ENCODE measurements at places on chromosomes 5 and 9. TPM values are rescaled to one million over a fixed set of nuclear protein-coding genes. Genes with fewer than 3 reads are reported as not detected.

The GMCL2 gene
- total RNA-seq: not detected

The SLC38A9 gene
- 29.9 TPM for total RNA-seq

The PRDM9 gene
- not detected for total RNA-seq

The FOXD4 gene
- total RNA-seq: 0.55 TPM

The ARID3C gene
- not detected for total RNA-seq

The CDKN2A gene
- total RNA-seq: 6.7 TPM

The SLC34A3 gene
- total RNA-seq: not detected

The DMGDH gene
- not detected for total RNA-seq

The NTRK2 gene
- 0.10 TPM for total RNA-seq

The BTNL8 gene
- not detected for total RNA-seq

The NSG2 gene
- total RNA-seq: not detected

The ALDH1A1 gene
- not detected for total RNA-seq

The OLFM1 gene
- total RNA-seq: not detected

The KIAA1958 gene
- 7.4 TPM for total RNA-seq

GRCh38 chr5:39543335-39543734 is 118.6 kb upstream of the DAB2 start:
- no peak for DNase-seq

DNA sequence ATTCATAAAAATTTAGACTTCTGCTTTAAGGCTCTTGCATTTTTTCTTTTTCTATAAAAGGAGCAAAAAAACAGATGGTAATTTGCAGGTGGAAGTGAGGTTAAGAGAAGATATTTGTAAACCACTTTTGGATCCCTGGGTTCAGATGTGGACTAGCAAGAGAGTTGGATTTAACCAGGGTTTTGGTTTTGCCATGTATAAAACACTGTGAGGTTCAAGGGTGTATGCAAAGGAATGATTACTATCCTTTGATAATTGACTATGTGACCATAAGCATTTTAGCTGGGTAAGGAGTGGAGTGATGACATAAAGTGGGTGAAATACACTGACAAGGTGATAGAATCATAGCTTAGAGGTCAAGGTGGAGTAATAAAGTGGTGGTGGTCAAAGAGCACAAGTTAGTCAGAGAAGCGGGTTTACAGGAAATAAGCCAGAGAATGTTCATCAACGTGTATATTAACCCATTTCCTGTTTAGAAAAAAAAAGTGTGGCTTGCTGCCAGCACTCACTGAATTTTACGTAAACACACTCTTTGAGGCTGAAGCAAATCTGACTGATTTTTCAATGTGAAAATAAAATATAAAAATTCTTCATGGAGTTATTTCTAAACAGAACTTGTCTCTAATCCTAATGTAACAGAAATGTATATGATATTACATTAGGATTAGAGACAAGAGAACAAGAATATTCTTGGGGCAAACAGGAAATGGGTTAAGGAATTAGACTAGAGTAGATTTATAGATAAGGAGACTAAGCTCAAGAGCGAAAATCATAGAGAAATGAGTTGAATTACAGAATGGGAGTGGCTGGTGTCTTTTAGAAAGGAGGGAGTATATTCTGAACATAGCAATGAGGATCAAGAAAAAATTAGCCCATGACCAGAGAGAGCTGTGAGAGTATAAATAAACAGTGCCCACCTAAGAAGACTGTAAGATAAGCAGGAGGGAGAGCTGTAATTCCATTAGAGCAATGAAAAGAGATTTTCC is 74.5 kb downstream of the CDKN2A start:
- DNase-seq: no peak

DNA sequence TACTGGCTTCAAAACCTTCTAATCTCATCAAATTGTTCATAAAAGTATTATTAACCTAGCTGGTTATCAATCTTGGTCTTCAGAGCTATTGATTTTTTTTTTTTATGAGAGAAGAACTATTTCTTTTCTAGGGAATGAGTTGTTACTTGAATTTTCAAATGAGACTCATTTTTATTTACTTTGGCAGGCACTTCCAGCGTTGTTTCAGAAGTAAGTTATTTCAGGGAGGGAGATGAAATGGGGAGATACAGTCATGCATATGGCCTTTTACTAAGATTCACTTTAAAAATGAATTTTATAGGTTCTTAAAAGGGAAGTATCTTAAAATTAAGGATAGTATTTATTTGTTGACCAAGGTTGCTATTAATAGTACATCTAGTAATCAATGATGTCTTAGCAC is 129.6 kb downstream of the IZUMO3 start:
- DNase-seq: no peak

DNA sequence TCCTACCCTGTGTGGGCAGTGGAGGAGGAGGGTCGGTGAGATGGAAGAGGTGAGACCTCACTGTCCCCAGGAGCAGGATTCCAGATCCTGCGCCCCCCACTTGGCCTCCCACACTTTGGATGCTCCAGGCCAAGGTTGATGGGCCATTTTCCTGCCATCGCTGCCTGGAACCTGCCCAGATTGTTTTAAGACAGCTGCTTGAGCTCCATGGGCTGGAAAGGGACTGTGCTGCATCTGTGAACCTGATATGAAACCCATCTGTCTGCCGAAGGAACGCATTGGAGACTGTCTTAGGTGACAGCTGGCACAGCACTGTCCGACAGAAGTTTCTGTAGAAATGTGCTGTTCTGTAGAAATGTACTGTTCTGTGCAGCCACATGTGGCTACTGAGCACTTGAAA is 72.7 kb upstream of the SLC25A48 start:
- no peak for DNase-seq

DNA sequence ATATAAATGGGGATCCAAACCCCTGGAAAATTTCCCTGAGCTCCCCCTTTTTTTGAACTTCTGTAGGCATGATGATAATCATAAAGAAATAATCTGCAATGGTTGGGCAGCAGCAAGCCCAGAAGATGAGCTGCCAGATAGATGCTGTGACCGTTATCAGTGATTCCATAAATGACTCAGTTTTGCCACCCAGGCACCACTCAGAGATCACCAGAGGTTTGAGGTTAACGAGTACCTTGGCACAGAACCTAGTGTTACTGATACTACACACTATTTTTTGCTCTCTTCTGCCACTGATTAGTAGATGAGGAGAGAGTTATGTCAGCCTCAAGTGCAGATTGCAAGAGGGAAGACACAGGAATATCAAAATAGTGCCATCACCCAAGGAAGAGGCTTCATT is 199.3 kb upstream of the PTGER4 start:
- no peak for DNase-seq

DNA sequence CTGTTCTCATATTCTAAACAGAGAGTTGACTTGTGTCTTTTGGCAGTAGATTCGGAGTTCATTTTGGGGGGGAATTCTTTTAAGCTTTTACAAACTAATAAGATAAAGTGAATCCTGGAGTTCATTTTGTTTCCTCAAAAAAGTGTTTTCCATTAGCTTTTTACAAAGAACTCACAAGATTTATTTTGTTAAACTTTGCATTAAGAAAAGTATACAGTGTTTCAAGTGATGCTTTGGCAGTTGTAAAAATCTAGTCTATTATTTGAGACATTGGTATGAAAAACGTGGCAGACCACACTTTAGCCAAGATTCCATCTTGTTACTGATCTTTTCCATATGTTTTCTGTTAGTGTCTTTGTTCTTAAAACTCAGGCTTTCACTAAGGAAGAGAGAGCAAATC is 1.2 kb upstream of the OMD start:
- DNase-seq: no peak

DNA sequence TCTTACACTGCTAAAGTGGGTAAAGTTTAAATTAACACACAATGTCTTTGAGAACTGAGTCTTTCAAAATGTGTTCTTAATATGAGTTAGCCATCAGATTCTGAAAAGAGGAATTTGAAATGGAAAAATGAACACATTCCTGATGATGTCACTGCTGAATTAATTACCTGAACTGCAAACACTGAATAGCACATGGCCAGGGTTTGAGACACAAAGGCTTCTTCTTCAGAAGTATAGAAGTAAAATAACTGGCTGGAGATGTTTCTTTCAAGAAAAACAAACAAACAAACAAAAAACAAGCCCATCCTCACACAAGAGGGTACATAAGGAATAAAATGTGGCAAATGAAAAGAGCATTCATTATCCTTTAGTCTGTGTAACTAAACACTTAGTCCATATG is 7.1 kb downstream of the GLIS3 start:
- no peak for DNase-seq

- no peak for DNase-seq
These were observed 33.9 kb downstream of the VLDLR start for GRCh38 chr9:2655411-2655901.

DNA sequence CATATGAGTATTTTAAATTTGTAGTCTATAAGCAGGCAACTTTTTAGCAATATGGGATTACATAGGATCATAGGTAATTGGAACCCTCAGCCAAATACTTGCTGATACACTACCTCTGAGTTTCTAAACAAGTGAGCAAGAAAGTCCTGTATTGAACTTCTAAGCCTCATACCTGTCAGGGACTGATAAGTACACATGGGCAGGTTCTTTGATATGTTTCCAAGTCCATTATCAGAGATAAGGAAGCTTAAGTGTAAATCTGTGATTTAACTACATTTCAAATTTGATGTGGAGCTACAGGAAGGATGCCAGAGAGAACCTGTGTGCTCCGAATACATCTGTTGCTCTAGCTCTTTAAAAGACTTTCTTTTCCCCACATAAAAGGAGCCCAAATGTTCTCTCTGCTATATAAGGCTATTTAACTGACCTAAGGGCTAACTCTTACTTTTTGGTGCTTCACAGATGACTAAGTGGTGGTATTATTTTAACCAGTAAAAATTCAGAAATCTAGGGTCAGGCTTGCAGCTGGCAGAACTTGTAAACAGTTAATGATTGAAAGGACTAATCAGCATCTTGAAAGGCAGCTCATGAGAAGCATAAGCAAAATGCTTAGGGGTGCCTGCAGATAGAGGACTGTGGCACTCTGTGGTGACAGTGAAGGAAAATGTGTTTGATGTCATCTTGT is 228.6 kb downstream of the NR3C1 start:
- no peak for DNase-seq

GRCh38 chr5:113249206-113249605 is 185.6 kb downstream of the TSSK1B start:
- no peak for DNase-seq

DNA sequence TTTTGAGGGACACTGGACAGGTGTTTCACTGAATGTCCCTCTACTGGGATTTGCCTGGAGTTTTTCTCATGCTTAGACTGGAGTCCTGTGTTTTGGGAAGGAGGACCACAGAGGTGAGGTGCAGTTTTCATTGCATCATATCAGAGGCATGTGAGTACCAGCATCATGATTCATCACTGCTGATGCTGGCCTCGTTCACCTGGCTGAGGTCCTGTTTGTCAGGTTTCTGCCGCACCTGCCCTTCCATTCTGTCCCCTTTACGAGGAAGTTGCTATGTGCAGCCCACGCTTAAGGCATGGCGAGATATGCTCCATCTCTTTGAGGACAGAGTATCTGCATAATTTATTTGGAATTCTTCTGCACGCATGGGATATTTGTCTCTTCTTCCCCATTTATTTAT is 162.1 kb downstream of the TENT4A start:
- DNase-seq: no peak

DNA sequence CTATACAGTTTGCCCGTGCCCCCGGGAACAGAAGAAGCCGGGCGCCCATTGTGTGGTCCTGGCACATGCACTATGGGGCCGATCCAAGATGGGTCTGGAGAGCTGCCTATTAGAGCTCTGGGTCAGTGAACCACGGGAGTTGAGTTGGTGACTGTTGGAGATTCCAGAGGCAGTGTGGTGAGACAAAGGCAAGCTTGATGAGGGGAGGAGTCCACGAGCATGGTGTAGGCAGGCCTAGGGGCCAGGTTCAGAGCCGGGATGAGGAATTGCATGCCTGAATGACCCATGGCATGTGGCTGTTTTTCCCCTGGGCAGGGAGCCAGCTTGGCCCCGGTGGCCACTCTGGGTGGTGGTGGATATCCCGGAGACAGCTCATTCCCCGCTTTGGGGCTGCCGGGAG is 84.4 kb upstream of the STC2 start:
- no peak for DNase-seq

DNA sequence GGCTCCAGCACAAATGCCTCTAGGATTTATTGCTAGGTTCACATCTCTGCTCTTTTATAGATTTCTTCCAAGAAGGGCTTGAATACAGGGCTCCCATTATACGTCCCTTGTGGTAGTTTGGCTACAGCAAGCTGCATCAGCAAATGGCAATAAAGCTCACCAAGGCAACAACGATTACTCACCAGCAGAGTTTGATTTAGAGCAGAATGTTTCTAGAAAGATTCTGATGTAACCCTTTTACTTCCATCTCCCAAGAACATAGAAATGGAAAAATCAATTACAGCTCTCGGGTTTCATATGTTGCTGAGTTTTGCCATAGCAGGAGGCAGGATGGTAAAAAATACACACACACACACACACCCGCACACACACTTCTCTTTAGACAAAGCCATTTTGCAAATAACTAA is 124.2 kb upstream of the TNPO1 start:
- DNase-seq: no peak

DNA sequence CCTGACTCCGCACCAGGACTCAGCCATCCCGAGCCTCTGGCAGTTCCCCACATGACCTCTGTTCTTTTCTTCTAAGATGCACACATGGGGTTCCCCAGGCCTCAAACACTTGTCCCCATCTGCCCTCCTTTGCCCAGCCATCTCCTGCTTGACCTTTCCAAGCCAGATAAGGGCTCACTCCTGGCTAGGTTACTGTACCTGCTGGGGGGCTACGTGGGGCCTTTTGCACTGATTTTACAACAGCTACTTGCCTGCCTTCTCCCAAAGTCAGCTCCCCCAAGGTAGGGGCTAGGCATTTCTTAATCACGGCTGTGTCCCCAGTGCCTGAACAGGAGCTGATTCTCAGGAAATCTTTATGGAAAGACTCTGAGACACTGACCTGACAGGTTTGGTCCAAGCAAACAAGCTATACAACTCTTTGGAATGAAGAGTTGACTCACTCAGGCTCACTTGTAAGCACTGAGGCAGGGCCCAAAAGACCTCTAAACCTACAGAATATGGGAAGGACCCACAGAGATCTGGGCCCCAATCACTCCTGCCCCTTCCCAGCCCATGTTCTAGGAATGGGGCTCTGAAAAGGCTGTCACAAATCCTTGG is 2.5 kb downstream of the MACROH2A1 start:
- no peak for DNase-seq

GRCh38 chr5:83802686-83803085 is 82.0 kb upstream of the HAPLN1 start:
- no peak for DNase-seq

DNA sequence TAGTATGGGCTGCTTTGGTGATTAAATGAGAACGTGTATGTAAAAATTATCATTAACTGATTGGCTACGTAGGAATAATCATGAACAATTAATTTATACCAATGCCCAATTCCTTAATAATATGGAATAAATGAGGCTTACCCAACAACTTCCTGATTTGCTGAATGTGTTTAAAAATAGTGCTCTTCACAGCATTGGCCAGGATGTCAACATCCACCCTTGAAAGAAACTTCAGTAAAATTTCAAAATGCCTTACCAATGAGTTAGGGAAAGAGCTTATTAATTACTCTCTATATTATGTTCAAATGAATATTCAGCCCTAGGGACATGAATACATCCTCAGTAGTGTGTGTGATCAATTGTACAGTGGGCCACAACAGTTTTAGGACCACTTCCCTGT is 401.4 kb downstream of the PSAT1 start:
- no peak for DNase-seq

GRCh38 chr5:97067296-97067850 is 75.0 kb downstream of the LIX1 start:
- DNase-seq: no peak

- no peak for DNase-seq
These were observed 13.7 kb upstream of the SYK start for GRCh38 chr9:90787771-90788460.

GRCh38 chr5:61277190-61277589 is 54.9 kb upstream of the ZSWIM6 start:
- DNase-seq: no peak

- DNase-seq: no peak
These were observed 68.2 kb downstream of the UBE2QL1 start for GRCh38 chr5:6516823-6517222.

All from activated B cell treated with CpG ODN at 0.5 μM for 24 hours (primary cell).